NCI-H69 (cell line): ENCODE measurements at places on chromosomes 7 and 10.

GRCh38 chr10:59606551-59606961 lies 103.1 kb downstream of the SLC16A9 start:
- peak; percentile 90 for DNase-seq

- DNase-seq, result no peak
Observed at GRCh38 chr10:72309290-72310240, 35.8 kb downstream of the DDIT4 start.

DNA sequence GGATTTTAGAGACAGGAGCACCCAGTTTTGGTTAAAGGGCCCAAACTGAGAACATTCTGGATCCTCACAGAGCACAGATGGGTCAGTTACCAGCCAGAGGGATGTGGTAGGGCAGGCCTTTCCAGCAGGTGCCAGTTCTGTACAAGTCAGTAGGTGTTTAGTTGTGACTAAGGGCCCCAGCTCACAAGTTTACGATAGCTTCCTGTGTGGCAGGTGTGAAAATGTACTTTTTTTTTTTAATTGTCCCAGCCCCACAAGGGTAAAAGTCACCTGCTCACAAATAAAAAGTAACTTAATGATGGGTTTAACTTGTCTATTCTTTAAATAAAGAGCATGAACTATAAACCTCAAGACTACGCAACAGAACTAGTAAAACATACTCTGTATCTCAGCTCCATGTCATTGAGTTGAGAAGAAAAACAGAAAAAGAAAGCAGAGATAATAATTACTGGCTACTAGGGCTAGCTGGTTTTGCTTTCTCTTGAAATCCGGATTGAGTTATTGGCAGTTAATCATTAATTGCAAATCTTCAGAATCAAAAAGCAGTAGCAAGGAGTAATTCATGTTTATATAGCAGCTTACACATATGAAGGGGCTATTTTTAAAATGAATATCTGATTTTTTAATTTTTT lies 15.4 kb downstream of the NFE2L3 start:
- DNase-seq, result no peak

DNA sequence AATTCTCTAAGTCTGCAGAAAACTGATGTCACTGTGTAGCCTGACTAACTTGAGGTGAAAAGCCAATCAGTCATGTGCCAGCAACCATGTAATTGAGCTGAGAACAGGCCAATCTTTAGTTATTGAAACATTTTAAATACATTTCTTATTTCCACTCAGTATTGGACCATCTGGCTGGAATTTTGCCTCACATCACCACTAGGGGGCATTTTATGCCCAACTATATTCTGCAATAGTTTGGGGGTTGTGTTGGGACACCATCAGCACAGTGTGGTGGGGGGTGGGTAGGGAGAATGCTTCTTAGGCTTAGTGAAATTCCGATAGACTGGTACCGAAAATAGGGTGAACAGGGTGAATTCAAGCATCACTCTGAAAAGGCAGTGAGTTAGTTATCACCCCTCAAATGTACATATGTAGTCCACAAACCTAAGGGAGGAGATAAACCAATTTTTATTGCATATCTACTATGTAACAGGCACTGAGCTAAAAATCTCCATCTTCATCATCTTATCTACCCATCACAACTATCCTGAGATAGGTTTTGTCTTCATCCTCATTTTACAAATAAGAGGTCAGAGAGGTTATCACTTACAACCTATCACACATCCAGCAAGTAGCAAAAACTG lies 17.8 kb downstream of the NPSR1 start:
- DNase-seq, result peak; percentile 33

- DNase-seq, result no peak
Observed at GRCh38 chr10:75430000-75430763, 1.2 kb upstream of the LRMDA start.

- DNase-seq, result no peak
Observed at GRCh38 chr10:63164166-63164623, 31.1 kb downstream of the NRBF2 start.

- DNase-seq, result no peak
Observed at GRCh38 chr7:156067156-156067555, 254.9 kb upstream of the SHH start.

- peak; percentile 18 for DNase-seq
Observed at GRCh38 chr7:116630357-116630756, 41.6 kb upstream of the MET start.

DNA sequence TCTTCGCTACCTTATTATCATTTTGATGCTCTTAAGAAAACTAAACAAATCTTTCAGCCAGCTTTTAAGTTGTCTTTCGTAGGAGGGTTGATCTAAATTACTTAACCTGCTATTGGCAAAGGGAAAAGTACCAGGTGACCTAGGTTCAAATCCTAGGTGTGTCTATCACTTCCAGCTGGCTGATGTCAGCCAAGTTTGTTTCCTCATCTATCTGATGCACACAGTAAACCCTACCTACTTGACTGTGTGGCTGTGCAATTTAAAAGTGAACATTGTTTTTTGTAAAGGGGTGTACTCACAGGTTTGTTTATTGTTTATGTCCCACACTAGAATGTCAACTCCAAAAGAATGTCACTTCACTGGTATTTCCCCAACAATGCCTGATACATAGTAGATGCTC lies 21.9 kb upstream of the CAMK1D start:
- DNase-seq, result no peak

GRCh38 chr7:116552602-116553001 lies 27.8 kb downstream of the CAV1 start:
- DNase-seq, result no peak

DNA sequence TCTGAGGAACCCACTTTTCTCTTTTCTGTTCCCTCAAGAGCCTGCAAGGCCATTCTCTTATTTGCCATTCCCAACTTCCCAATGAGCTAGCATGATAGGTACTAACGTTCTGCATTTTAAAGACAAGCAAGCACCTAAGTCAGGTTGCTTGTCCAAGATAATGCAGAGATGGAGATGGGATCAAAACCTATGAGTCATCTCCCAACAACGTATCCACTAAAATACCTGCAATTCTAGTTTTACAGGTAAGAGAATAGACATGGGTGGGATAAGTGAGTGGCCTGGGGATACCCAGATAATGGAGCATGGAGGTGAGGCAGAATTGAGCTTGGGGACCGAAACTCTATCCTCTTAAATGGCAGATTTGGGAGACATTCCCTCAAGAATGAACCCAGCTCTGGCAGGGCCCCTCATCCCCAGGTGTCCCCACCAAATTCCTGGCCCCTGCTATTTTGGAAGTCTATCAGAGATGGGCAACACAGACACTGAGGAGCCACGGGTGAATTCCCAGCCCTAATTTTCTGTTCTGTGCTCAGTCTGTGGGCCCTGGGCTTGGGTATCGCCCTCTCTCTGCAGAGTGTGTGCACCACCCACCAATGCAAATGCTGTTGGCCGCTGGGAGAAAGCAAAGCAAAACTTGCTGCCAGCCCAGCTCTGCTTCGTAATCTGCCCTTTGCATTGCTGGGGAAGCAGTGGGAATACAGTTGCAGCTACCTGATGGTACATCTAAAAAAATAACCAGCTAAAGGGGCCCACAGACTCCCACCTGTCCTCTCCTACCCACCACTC lies 98.3 kb downstream of the KCNMA1 start:
- DNase-seq, result no peak

DNA sequence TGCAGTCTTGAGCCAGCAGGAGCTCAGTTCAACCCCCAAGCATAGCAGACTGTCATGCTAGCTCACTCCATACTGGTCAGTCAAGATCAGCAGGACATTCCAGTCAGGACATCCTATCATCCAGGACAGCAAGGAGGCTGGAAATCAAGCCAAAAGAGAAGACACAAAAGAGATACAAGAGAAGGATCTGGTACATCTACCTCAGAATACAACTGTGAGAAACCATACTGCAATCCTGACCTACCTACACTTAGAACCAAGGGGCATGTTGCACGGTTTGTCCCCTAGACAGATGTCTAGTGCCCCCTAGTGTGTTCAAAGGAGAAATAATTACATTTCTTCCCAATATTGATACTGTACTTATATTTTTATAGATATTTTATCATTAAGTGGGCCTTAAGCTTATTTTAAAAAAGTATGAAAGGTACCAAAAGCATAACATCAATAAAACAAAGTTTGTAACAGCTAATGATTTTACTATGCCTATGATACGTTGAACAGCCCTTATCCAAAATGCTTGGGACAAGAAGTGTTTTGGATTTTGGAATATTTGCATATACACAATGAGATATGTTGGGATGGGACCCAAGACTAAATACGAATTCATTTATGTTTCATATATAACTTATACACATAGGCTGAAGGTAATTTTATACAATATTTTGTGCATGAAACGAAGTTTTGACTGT lies 26.7 kb downstream of the ERCC6 start:
- DNase-seq, result peak; percentile 58

DNA sequence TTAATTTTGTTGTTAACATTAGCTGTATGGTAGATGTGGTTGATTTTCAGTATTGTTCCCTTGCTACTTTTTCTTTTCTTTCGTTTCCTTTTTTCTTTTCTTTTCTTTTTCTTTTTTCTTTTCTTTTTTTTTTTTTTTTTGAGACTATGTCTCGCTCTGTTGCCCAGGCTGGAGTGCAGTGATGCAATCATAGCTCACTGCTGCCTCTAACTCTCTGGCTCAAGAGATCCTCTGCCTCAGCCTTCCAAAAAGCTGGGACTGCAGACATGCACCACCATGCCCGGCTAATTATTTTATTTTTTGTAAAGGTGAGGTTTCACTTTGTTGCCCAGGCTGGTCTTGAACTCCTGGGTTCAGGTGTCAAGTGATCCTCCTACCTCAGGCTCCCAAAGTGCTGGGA lies 14.4 kb downstream of the SLC26A3 start:
- DNase-seq, result no peak

- no peak for DNase-seq
Observed at GRCh38 chr7:111408724-111409123, 153.6 kb downstream of the IMMP2L start.

DNA sequence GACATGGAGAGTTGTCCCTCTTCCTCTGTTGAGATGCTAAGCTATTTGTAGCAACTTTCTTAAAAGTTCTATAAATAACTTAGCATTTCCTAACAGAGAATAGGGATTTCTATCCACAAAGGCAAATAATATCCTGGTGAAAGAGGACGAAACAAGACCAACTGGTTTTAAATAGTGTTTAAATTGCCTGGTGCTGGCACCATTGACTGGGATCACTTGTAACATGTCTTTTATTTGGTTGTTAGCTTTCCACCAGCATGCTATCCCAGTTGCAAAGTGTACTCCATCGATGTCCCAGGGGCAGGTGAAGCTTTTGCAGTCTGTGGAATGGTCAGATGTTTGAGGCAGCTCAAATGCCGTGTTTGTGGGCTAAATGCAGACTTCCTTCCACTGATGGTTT lies 3.7 kb downstream of the SUFU start:
- no peak for DNase-seq

DNA sequence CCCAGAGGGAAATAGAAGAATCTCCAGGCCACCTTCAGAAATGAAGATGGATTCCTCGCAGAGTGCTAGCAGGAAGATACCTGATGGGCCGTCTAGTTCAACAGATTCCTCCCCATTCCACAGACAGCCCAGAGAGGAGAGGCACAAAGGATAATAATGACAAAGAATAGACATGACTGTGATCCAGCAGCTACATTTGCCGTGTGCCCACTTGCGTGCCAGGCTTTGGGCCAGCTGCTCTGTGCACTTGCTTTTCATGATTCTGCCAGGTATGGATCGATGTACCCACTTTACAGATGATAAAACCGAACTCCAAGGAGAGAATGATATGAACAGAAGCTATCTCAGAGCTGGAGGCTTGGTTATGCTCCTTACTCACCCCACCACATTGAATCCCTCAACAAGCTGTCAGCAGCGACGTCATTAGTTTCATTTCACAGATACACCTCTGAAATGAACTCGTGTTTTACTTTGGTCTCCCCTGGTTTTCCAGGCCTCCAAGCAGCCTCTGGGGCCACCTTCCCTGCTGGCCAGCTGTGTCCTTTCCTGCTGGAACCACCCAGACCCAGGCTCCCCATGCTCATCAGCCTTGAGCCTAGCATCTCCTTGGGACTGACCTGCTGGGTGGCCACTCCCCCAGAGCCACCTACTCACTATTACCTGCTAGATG lies 11.9 kb upstream of the WDFY4 start:
- DNase-seq, result no peak

- DNase-seq, result no peak
Observed at GRCh38 chr10:6780008-6780677, 200.1 kb upstream of the PRKCQ start.

GRCh38 chr7:130099331-130099730 lies 29.0 kb downstream of the KLHDC10 start:
- DNase-seq, result no peak

DNA sequence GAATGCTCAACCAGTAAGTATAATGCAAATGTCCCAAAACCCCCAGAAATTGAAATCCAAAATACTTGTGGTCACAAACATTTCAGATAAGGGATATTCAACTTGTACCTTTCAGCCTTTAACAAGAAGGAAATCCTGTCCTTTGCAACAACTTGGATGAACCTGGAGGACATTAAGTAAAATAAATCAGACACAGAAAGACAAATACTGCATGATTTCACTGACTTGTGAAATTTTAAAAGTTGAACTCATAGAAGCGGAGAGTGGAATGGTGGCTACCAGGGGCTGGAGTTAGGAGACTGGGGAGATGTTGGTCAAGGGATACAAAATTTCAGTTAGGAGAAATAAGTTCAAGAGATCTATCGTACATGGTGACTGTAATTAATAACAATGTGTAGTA lies 187.6 kb downstream of the DNAH11 start:
- no peak for DNase-seq

DNA sequence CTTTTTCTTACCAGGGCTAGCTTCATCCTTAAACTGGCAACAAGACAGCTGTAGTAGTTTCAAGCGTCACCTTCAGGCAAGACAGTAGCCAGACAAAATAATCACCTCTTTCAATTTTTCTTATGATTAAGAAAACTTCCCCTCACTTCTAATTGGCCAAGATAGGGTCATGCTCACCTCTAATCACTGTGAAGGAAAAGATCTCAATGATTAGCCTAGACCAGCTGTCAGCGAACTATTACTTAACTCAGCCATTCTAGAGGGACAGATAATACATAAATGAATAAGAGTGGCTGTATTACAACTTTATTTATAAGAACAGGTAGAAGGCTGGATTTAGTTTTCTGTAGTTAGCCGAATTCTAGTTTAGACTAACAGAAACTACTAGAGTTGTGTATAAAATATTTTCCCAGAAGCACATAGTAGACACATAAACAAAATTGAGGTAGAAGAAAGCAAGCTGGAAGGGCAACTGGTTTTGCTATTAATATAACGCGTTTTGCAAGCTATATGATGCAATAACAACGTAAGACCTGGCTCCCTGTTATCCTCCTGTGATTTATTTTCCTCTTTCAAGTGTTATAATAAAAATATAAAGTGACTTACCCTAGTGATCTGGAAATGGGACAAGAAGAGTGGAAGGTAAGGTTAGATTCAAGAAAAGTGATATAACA lies 64.3 kb downstream of the ELAPOR2 start:
- peak; percentile 11 for DNase-seq
